Gastroesophageal sphincter (tissue), 4 donors: ENCODE measurements at places on chromosomes 4 and X. TPM values are rescaled to one million over a fixed set of nuclear protein-coding genes. Genes with fewer than 3 reads are reported as not detected.
A peak's percentile ranks its signal among the peaks of the same experiment; 100 is the strongest.

GRCh38 chr4:98377559-98377958, 116.4 kb downstream of the RAP1GDS1 start:
- ATAC-seq: no peak

The LEF1 gene
- total RNA-seq: 1.5 TPM

DNA sequence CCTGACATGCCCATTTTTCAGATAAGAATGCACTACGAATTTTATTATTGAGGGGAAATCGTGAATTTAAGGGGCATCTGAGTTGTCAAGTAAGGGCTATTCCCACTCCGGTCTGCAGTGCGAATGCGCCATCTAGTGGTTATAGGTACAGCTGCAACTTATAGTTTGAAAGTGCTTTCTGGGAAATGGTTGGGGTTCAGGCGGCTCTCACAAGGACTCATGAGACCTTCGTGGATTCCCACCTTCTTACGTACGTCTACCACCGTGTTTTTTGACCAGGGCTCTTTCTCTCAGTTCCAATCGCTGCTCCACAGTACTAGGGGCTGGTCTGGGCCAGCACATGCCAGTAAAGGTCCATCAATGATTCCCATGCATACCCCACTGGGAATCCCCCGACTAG, 12.3 kb downstream of the MSL3 start:
- ATAC-seq: peak; percentile 34

GRCh38 chr4:24117975-24118374, 228.1 kb upstream of the PPARGC1A start:
- no peak for ATAC-seq

GRCh38 chr4:168570466-168570865, 73.6 kb downstream of the PALLD start:
- ATAC-seq: no peak

DNA sequence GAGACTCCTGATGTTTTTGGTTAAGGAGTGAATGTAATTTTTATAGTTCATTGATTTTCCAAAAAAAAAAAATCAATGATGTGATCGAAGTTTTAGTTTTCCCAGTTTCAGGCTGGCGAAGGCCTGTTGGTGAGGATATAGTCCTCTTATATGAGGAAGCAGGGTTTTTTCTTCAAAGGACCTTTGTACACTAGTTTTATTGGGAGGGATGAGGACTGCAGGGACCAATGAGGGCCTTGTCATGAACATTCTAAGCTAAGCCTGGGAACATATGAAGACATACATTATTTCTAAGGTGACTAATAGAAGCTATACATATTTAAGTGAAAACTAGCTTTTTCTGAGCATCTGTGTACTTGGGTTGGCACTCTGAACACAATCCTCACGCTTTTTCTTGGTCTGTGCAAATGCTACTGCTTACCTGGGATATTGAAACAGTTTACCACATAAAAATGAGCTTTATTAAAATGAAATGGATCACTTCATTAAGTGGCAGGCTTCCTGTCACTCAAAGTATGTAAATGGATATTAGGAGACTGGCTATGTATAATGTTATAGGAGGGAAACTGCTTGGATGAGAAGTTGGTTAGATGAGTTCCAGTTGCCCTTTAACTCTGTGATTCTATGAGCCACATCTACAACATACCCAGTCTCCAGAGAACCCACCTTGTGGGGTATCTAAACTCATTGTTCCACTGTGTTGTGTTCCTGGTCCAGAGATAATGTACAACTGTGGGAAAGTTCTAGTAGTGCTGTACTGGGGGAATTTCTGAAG, 43.5 kb downstream of the SLC4A4 start:
- no peak for ATAC-seq

GRCh38 chr4:151438154-151438553, 29.2 kb downstream of the FHIP1A start:
- ATAC-seq: no peak

DNA sequence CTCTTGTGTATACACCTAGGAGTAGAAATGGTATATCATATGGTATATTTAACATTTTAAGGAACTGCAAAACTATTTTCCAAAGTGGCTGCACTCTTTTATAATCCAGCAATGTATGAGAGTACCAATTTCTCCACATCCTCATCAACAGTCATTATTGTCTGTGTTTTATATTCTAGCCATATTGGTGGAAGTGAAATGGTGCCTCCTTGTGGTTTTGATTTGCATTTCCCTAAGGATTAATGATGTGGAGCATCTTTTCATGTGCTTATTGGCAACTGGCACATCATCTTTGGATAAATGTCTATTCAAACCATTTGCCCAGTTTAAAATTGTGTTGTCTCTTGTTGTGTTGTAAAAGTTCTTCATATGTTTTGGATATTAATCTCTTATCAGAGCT, 9.6 kb downstream of the BMP15 start:
- ATAC-seq: no peak

The PSMD10 gene
- total RNA-seq: 40.1 TPM

DNA sequence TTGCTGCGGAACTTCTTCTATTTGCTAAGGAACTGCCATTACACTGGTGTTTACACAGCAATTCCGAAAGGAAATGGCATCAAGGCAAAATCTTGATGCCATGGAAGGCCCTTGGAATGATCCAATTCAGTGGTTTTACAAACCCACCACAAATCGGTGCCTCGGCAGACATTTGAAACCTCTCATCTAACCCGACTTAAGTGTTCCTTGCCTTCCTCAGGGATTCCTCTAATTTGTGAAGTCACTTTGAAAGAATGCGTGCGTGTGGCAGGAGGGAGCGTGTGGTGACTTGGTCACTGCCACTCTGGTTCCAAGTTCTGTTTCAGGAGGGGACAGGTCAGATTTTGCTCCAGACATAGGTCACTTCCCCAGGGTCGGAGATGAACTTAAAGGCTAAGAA, 4.8 kb downstream of the NOP14 start:
- no peak for ATAC-seq

The SCOC gene
- 60.2 TPM for total RNA-seq

The MAGEB17 gene
- 1.9 TPM for total RNA-seq

DNA sequence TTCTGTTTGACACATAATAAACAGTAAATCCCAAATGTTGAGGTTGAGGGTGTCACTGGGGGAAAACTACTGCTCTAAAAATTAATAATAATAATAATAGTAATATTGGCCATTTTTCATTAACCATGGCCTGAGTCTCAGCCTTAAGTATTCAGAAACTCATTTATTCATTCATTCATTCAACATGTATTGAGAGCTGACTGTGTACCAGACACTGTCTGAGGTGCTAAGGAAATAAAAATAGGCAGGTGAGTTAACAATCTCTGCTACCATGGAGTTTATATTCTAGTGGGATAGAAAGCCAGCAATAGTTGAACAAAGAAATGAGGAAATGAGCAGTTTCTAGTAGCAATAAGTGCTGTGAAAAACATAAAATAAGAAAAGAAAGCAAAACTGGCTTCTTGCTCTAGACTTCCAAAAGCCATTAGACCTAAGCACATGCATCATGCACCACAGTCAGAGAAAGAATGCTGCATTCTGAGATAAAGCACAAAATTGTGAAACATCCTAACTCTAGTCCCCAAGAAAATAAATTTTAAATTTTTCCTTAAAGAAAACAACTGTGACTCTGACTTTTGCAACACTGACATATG, 278.7 kb downstream of the RCHY1 start:
- ATAC-seq: no peak

GRCh38 chr4:17112292-17112659, 213.8 kb upstream of the LDB2 start:
- no peak for ATAC-seq

DNA sequence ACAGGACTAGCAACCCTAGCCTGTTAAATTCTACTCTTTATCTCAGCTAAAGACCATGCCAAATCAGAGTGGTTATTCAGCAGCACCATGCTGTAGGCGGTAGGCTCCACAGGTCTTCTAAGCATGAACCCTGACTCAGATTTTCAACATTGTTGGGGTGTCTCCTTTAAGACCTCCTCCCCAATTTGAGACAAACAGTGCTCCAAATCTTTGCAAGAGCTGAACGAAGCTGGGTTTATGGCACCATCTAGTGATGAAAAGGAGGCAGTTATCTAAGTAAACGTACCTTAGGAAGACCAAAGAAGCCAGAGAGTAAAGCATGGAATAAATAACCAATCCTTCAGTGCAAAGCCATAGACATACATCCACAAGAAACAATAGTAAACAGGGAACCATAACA, 334.5 kb upstream of the SLC7A11 start:
- ATAC-seq: no peak

The ARR3 gene
- total RNA-seq: not detected

DNA sequence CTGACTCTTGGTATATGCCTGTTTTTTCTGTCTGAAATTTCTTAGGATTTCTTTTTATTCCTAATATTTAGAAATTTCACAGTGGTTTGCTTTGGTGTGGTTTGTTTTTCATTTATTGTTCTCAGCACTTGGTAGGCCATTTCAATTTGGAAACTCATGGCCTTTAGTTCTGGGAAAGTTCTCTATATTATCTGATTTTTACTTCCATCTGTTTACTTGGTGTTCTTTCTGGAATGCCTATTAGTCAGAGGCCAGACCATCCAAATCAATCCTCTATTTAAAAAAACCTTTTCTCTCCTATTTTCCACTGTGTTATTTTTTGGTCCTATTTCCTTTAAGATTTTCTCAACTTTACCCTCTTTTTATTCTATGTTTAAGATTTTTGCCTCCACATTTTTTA, 188.1 kb upstream of the SFRP2 start:
- ATAC-seq: no peak

DNA sequence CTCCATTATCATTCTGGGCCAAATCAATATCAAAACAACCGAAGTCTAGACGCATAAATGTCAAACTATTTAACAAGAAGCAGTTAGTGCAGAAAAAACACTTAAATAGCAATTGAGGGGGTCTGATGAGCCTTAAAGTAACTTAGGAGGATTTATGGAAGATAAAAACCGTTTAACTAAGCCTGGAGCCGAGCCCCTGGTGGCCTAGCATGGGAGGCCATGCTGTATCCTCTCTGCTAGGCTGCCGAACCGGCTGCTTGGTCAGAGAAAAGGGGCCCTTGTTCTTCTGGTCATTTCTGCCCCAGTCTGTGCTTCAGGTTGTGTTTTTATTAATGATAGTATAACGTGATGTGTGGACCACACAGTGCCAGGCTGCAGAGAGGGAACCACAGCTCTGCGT, 72.4 kb downstream of the CPZ start:
- ATAC-seq: no peak

The GC gene
- not detected for total RNA-seq

DNA sequence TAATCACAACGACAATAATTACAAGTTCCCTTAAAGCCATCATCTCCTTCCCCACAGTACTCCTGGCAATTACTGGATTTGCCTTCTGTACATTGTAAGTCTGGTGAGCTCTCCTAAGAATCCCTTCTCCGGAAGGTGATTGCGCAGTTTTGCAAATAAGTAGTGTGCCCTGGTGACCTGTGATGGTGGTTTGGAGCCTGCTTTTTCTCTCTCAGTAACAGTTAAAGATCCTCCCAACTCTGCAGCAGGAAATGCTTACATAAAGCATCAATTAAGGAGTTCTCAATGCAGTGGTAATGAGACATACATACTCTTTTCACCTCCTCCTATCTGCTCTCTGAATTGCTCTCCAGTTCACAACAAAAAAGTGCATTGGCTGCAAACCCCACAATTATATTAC, 159.7 kb downstream of the SH2D1A start:
- ATAC-seq: no peak

The SPON2 gene
- total RNA-seq: 50.1 TPM

DNA sequence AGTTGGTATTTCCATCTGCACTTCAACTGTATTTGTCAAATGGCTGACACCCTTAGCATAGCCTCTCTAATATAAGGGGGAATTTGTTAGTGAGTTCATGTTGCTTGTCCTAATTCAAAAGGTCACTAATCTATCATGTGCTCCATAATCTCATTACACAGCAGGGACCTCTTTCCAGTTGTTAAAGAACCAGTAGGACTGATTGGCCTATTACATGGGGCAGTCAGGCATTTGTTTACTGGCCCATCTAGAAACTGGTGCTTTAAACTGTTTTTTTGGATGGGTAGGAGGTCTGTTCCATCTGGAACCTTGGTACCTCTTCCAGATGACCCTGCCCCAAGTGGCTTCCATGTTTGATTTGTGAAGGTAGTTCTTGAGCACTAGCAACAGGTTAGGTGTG, 11.4 kb downstream of the ANK2 start:
- ATAC-seq: no peak

DNA sequence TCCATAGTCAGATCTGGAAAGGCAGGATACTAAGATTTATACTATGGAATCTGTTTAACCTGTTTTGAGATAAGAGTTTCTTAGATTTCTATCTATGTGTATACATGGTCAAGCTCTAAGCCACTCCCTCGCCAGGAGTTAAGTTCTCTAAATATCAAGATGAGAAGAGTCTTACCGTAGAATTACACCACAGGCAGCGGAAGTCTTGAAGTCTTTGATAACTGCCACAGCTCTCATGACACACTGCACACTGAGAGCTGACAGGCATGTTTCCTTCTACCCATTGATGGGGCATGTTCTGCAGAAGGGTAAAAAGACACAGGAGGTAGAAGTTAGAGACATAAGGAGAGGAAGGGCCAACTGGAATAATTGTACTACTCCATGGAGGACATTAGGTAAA, 67.7 kb downstream of the DGKK start:
- ATAC-seq: no peak

The KDR gene
- total RNA-seq: 66.9 TPM
